ENCODE measurements at places on chromosomes 7 and 10.

DNA sequence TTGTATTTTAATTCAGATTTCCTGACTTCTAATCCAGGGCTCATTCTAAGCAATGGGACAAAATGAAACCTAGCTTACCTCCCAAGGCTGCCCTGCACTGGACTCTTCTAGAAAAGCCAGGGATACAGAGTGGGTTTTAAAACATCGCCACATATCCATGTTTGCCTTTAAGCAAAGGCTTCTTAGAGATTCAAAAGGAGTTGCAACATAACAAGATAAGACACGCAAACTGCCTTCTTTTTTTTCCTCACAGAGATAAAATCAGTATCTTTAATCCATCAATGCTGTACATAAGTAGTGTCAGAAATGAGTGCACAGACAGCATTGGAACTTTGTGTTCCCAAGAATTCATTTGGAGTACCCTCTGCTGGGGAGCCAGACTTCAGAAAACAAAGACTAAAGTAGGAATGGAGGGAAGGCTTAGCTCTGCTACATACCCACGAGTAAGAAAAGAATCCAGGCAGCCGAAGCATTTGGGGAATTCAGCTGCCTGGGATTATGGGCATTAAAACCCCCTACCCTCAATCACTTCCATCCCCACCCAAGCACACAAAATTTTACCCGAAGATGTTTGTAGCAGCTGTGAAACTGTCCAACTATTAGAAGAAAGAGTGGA, 427.8 kb downstream of the ARL4A start:
- DNase-seq: no peak

- peak; percentile 64 for DNase-seq
These were observed 1.7 kb downstream of the PGAM1 start for GRCh38 chr10:97427571-97428179.

DNA sequence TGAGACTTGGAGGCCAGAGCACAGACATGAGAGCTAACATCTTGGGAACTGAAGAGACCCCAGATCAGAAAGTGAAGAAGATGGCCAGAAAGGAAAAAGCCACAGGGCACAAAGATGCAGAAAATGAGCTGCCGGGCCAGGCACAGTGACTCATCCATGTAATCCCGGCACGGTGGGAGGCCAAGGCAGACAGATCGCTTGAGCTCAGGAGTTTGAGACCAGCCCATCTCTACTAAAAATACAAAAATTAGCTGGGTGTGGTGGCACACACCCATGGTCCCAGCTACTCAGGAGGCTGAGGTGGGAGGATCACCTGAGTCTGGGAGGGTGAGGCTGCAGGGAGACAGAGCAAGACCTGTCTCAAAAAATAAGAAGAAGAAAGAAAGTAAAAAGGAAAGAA, 81.4 kb upstream of the MGMT start:
- no peak for DNase-seq

DNA sequence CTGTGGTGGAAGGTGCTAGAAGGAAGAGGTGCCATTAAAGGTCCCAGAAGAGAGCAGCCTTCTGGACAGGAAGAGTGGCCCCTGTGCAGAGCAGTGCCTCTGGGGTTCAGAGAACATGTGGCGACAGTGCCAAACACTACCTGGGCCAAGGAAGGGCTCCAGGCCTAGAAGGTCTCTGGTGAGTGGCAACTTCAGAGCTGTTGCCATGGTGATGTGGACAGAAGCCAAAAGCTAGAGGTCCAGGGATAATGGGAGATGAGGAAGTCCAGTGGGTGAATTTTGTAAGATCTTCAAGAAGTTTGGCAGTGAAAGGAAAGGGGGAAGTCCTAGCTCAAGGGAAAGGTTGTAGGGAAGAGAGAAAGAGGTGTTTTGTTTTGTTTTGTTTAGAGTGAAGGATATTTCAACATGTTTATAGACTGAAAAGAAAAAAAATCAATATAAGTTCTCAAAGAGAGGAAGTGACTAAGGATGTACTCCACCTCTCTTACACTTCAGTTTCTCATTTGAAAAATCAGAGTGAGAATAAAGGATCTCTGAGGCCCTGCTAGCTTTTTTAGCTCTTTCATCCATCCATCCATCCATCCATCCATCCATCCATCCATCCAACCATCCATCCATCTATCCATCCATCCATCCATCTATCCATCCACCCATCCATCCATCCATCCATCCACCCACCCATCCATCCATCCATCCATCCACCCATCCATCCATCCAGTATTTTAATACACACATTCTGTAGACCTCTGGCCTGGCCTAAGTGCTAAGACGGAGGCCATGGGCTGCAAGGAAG, 77.1 kb upstream of the DUSP5 start:
- DNase-seq: no peak

DNA sequence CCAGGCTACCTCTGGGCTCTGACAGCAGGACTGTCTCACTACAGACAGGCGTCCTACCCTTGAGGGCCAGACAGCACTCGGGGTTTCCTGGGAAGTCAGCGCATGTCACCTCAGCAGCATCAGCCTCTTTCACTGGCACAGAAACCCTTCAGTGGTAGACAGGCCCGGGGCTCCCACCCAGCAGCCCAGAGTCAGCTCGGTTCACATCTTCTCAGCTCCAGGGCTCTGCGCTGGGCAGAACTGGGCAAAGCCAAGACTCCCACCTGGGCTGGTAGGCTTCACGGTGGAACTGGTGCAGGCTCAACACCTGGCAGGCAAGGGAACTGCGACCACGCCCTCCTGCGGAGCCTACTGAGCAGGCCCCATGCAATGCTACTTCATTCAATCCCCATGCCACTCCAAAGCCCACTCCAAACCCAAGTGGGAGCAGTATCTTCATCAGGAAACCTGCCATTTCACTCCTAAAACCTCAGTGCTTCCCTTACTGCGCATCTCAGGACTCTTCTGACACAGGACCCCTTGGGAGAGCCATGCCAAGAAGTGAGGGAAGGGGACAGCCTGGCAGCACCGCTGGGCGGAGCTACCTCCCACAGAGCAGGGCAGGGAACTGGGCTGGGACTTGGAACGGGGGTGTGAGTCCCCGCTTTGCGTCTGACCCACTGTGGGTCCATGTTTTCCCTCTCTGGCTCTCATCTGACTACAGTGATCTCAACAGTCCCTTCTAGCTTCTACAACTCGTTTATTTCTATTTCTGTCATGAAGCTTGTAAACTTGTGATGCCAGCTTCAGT, 60.4 kb downstream of the SCRN1 start:
- DNase-seq: no peak

DNA sequence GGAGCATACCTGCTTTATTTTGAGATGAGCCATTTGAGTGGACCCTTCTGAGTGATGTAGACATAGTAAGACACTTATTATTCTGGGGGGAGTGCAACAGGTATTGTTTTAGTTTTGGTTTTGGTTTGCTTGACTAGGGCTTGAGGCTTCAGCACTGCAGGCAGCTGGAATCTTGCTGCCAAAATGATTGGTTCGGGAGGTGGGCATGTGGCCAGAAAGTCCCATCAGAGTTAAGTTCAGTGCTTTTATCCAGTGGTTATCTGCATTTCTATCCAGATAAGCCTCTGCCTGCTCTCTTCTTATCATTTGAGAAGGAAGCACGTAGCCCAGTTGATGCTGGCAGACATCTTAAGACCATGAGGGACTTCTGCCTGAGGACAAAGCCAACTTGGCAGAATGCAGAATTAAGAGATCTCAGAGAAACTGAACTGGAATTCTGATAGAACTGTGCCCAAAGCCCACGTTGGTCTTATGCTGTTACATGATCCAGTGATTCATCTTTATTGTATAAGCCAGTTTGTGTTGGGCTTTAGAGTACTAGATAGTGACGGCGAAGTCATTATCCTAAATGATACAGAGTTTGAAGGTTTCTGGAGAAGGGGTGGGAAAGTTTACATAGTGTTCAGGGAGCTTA, 9.6 kb upstream of the JAZF1 start:
- no peak for DNase-seq

DNA sequence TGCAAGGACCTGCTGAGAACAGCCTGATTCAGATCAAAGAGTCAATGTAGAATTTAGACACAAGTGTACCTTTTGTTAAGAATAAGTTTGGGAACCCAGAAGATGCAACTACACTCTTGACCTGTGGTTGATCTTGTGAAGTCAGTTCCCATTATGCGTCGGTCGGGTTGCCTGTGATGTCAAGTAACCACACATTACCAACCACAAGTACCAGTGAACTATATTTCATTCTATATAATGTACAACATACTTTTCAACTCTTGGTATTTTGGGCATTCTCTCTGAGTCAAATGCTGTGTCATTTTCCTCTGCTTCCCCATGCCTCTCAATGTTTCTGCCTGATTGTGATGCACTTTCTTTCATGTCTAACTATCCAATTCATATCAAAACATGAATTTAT, 426.2 kb downstream of the ETV1 start:
- DNase-seq: no peak

GRCh38 chr7:54680377-54681005, 78.5 kb downstream of the SEC61G start:
- DNase-seq: no peak

DNA sequence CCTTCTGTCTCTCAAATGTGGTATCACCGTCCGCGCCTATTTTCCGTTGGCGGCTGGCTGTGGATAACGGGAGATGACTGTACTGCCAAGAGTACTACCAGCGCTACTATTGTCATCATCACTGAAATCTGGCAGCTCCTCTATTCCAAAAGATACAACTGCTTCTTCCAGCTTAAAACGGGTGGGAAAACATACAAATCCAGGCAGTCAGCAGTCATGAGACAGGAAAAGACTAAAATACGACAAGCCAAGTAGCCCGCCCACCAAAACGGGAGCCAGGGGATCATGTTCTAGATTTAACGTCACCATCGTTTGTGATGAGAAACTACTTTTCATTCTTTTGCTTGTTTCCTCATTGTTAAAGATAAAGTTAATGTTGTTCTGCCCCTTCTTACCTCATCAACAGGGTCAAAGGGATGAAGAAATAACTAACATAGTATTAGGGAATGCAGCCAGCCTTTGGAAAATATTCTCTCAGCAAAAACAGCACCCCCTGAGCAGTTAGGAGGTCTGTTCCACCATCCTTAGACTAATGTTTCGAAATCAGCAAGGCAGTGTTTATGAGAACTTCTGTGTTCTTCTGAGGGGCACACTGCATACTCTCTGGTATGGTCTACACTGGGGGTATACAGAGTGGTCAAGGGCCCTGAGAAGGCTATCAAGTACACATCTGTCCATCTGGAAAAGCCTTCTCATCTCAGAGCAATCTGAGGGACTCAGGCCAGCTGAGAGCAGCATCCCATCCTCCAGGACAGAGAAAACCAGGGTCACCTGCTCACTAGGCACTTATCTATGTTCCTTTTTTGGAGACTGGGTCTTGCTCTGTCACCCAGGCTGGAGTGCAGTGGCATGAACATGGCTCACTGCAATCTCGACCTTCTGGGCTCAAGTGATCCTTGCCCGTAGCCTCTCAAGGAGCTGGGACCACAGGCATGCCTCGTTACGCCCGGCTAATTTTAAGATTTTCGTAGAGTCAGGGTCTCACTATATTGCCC, 47.5 kb downstream of the GNA12 start:
- DNase-seq: no peak

DNA sequence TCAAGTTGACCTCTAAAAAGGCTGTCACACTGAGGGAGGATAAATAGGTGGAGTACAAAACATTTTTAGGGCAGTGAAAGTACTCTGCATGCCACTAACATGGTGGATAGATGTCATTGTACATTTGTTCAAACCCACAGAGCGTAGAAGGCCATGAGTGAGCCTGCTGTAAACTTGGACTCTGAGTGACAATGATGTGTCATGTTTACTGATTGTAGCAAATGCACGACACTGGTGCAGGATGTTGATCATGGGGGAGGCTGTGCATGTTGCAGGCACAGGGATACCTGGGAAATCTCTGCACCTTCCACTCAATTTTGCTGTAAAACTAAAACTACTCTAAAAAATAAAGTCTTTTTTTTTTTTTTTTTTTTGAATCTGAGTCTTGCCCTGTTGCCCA, 52.5 kb upstream of the GRID1 start:
- DNase-seq: no peak

DNA sequence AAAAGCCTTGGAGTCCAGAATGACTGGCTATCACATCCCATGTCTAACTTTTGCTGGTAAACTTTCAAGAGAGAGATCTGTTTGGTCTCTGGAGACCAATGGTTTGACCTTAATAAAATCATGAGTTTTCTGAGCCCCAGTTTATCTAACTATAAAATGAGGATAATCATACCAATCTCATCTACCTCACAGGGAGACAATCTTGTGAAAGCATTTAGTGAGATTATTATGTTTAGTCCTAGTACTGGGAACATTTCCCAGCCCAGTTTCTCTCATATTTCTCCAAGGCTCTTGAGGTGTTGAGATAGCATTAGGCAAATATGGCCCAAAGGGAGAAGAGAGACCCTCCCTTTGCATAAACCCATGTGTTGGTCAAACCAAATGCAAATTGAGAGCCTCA, 25.8 kb downstream of the ABCC2 start:
- DNase-seq: no peak

GRCh38 chr10:73310475-73310874, 48.2 kb downstream of the CFAP70 start:
- no peak for DNase-seq

DNA sequence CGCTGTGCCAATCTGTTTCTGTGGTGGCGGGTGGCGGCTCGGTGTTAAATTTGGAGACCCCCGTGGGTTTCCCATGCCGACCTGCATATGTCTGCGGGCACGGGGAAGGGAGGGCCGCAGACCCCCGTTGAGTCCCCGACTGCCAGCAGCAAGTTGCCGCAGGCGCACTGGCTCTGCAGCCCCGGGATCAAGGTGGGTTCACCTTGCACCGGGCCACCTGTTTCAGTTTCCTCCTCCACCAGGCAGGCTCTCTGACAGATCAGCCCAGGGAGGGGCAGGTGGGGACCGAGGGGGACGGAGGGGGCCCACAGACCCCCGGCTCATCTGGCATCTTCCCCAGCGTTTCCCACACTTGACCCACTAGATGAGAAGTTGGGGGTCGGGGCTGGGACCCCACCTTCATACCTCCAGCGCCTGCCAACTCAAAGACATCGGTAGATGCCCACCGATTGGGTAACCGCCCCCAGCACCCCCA, 95.9 kb downstream of the CUX1 start:
- no peak for DNase-seq

DNA sequence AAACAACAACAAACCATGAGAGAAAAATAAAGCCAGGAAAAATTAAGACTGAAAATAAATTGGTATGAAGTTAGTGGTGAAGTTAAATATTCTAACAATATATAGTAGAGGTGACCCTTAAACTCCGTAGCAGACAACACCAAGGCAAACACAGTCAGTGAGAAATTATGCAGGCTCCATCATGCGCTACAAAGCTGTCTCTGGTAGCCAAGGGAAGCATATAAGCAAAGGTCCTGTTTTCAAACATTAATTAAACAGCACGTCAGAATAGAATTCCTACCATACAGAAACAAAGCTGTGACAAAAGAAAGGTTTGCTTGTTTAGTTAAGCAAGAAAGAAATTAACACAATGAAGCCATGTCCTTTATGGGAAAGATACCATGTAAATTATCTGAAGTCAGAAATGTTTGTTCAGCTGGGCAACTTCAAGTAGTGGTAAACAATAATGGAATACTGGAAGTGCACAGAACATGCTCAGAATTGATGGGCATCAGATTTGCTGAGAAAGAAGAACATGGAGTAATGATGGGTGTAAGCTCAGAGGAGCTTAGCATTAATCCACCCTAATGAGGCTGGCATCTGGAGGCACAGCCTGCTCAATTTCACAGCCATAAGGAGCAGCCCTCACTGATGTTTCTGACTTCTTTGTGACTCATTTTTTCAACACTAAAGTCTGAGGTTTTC, 75.7 kb downstream of the IGF2BP3 start:
- DNase-seq: no peak

GRCh38 chr7:114083166-114084001, 164.6 kb upstream of the PPP1R3A start:
- DNase-seq: no peak

- no peak for DNase-seq
These were observed 86.5 kb upstream of the HPS1 start for GRCh38 chr10:98533241-98533640.

All from stimulated activated effector memory CD8-positive, alpha-beta T cell treated with anti-CD3 and anti-CD28 coated beads, Interleukin-12 subunit alpha, Interleukin-12 subunit beta, amount 100 ng/mL, for 72 hours (primary cell).